HFFc6 (cell line): ENCODE measurements at places on chromosomes 6 and 20. TPM values are rescaled to one million over a fixed set of nuclear protein-coding genes. Genes with fewer than 3 reads are reported as not detected.
A peak's percentile ranks its signal among the peaks of the same experiment; 100 is the strongest.

DNA sequence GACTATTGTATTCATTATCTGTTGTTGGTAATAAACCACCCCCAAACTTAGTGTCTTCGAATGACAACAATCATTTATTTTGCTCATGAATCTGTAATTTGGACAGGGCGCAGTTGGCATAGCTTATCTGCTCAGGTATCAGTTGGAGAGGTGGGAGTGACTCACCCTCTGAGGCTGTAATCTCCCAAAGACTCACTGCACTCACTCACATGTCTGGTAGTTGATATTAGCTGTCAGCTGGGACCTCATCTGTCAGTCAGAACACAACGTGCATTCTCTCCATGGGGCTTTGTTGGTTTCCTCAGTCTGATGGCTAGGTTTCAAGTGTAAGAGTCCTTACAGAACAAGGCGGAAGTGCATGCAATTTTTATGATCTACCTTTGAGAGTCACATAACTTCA lies 219.0 kb upstream of the PRND start:
- DNase-seq = no peak

- peak; percentile 6 for DNase-seq
Measured at GRCh38 chr6:145704143-145704781, 31.1 kb downstream of the EPM2A start.

GRCh38 chr20:53080969-53081871 lies 109.1 kb downstream of the TSHZ2 start:
- DNase-seq = no peak

LRRN4 gene
- not detected in 3 replicates for total RNA-seq

- DNase-seq = peak; percentile 0
Measured at GRCh38 chr20:46512943-46513844, at the start of gene ZNF334. TSS of gene ZNF334 (minus strand) at chr20:46513559. CDS start at chr20:46512102, 1,457 bp downstream.

GNMT gene
- 0.21 to 0.32 TPM in 2 of 3 replicates, not detected in the other for total RNA-seq

PLN gene
- not detected in 2 replicates for total RNA-seq

GRCh38 chr20:53829724-53830521 lies 236.3 kb upstream of the ZNF217 start:
- DNase-seq = no peak

GRCh38 chr6:32842021-32842650 lies 1.7 kb downstream of the PSMB8 start:
- DNase-seq = no peak

RPS6KA2 gene
- total RNA-seq = 13.0 and 14.9 TPM in 2 replicates

DNA sequence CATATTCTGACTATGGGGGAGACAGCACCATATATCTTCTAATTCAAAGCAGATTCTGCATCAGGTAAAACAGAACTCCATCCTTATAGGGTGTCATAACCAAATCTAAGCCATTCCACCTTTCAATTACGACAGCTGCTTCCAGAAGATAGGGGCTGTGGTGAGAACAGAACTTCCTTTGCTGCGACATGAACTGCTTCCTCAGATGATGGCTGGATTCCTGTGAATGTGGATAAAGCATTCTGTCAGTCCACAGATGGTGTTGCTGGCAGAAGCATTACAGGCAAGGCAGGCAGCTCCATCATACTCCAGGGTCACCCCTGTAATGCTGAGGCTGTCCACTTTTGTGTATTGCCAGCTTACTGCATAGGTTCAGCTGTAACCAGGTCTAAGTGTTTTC lies 172.1 kb upstream of the PROKR2 start:
- no peak for DNase-seq

GRCh38 chr20:12414446-12415274 lies 497.0 kb downstream of the BTBD3 start:
- no peak for DNase-seq

- DNase-seq = no peak
Measured at GRCh38 chr20:63636752-63637628, 10.1 kb upstream of the GMEB2 start.

FAM83C gene
- total RNA-seq = not detected in 3 replicates
